ENCODE measurements at places on chromosomes 3 and 15.

GRCh38 chr3:155934230-155934629 lies 63.8 kb downstream of the GMPS start:
- no peak for DNase-seq

GRCh38 chr3:183189641-183190040 lies 27.1 kb upstream of the LAMP3 start:
- DNase-seq, result no peak

- DNase-seq, result no peak
Observed at GRCh38 chr3:48784426-48785120, 63.1 kb downstream of the PRKAR2A start.

DNA sequence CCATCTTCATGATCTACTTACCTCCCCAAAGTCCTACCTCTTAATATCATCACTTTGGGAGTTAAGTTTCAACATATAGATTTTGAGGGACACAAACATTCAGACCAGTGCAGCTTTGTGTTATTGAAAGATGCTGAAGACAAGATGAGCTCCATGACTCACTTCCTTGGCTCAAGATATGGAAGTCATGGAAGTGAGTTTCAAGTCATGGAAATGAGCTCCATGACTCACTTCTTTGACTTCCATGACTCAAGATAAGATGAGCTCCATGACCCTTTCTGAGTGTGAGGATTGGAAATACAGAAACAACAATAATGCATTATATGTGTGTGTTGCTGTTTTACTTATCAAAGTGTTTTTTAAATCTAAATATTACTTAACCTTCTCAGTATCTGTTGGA lies 170.2 kb upstream of the TPRG1 start:
- no peak for DNase-seq

DNA sequence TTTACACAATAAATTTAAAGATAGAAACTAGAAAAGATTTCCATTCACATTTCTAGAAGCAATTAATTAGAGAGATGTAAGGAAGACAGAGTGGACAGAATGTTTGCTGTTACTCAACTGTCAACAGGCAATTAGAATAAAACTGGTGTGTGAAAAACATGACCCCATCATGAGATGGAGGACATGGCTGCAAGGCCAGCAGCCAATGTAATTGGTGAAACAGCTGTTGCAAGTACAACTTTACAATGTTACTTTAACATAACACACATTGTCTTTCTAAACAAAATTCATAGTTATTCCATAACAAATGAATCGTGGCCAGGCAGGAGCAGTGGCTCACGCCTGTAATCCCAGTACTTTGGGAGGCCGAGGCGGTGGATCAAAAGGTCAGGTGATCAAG lies 28.6 kb upstream of the STAG1 start:
- DNase-seq, result no peak

- DNase-seq, result no peak
Observed at GRCh38 chr3:38643090-38643489, 6.4 kb downstream of the SCN5A start.

DNA sequence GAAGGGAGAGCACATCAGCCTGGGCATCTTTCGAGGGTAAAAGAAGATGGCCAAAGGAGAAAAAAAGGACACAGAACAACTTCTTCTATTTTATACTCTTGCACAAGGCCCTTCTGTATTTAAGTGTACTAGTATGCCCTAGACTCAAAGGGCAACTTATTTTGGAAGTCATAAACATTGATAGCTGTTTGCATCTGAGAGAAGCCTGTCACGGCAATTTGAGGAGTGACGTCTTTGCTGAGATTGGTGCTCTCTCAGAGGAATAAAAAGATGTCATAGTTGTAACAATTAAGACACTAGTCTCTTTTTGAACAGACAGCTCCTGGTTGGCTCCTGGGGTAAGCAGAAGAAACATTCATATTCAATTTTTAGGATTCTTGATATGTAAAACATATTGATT lies 260.4 kb upstream of the TTC14 start:
- DNase-seq, result no peak

- DNase-seq, result no peak
Observed at GRCh38 chr3:14768881-14769280, 49.9 kb upstream of the FGD5 start.

DNA sequence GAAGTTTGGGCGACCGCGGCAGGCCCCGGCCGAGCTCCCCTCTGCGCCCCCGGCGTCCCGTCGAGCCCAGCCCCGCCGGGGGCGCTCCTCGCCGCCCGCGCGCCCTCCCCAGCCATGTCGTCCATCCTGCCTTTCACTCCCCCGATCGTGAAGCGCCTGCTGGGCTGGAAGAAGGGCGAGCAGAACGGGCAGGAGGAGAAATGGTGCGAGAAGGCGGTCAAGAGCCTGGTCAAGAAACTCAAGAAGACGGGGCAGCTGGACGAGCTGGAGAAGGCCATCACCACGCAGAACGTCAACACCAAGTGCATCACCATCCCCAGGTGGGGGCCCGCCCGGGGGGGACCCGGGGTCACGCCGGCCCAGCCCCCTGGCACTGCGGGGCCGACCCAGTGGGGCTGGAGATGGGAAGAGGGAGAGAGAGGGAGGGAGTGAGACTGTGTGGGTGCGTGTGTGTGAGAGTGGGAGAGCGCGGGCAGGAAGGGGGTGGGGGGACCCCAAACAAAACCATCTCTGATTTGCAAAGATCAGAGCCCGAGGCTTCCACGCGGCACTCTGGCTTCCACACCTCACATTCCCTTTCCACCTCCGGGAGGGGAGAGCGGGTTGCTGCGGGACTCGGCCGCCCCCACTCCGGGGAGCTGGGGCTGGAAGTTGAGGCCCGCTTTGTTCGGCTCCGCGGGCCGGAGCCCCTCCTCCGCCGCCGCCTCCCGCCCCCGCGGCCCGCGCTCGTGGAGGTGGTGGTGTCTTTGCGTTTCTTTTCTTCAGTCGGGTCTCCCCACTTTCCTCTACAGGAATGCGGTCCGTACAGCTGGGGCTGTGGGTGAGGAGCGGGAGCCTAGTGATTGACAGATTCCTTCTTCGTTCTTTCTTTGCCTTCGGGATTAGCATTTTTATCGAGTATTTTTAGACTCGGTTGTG lies 898 bp downstream of the SMAD3 start:
- no peak for DNase-seq

- no peak for DNase-seq
Observed at GRCh38 chr3:26920646-26921478, 298.3 kb downstream of the LRRC3B start.

DNA sequence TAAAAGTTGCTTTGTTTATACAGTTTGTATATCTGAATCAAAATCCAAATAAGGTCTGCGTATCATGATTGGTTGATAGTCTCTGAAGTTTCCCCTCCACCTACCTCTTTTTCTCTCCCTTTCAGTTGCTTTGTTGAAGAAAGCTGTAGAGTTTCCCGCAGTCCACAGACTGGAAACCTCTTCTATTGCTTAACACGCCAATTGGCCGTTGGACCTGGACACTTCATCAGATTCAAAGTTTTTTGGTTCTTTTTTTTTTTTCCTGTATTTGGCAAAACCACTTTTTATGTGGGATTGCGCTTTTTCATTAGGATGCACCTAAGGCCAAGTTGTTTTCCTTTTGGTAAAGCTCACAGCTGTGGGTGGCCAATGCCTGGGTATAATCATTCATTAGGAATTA lies 14.5 kb upstream of the TM4SF1 start:
- DNase-seq, result no peak

DNA sequence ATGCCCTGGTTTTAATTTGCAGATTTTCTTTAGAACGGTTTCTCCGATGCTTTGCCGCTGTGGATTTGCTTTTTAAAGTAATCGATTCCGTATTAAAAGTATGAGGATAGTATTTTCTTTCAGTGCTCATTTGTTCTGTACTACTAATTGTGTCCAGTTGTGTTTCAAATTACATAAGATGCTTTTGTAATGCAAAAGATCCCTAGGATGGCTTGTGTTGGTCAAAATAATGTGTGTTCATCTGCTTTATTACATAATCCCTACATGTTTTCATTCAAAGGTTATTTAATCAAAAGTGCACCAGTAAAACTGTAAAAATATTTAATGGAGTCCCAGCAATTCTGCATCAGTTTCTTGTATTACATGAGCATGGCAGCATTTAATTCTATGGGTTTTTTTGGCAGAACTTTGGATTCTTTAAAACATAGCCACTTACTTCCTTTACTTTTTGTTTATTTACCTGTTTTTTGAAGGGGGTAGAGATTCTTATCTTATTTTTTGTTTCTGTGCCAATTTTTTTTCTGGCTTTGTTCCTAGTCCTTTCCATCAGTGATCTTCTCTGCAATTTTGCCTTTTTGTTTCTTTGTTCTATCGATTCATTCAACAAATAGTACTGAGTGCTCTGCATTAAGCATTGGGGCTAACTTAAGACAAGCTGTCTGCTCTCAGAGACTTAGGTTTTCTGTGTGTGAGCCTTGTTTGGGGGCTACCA lies 352.8 kb downstream of the LRTM1 start:
- DNase-seq, result no peak

DNA sequence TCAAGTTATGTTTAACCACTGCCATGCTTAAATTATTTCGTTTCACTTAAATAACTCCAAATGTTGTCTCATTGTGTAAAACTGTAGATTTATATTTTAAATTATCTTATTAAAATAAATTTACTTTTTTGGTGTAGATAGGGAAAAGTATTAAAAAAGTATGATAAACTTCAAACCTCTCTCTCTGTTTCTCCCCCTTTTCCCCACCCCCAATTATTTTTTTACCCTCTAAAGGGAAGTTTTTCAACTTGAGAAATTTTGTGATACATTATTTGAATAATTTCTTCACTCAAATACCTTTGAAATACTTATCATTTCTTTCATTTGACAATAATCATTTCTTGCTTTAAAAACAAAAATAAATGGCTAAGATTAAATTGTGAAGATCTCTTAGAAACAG lies 66.9 kb upstream of the EIF1B start:
- no peak for DNase-seq

- no peak for DNase-seq
Observed at GRCh38 chr3:34703053-34703452, 904.6 kb downstream of the PDCD6IP start.

- DNase-seq, result no peak
Observed at GRCh38 chr15:31150732-31151231, 49.3 kb upstream of the TRPM1 start.

DNA sequence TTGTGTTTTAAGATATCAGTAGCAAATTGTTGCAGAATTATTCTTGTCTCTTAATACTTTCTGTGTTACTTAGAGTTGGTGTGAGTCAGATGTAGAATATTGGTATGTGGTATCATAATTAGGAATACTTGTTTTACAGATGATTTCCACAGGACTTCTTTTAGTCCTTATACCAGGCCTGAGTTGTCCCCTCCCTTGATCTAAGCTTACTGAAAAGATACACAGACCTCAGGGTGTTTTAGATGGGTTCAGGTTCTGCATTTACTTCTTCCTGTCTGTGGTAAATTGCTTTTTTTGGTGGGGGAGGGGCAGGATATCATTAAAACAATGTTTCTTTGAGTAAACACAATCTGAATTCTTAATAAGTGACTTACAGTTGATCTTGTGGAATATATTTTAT lies 14.2 kb downstream of the DZIP3 start:
- DNase-seq, result no peak

DNA sequence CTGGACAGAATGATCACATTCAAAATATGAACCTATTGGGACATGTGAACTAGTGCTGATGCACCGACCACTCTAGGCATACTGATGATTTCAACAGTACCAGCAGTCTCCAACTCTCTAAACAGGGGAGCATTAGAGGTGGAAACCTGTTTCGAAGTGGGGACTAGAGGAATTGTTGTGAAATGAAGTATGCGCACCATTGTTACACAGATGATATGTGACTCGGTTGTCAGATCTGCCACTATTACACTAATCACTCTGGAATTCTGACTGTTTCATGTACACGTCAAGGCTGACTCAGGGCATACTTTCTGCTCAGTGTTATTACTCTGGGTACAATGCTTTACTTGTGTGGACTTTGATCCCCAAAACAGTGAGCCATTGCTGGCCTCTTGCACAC lies 198.2 kb upstream of the UBE2E2 start:
- no peak for DNase-seq

DNA sequence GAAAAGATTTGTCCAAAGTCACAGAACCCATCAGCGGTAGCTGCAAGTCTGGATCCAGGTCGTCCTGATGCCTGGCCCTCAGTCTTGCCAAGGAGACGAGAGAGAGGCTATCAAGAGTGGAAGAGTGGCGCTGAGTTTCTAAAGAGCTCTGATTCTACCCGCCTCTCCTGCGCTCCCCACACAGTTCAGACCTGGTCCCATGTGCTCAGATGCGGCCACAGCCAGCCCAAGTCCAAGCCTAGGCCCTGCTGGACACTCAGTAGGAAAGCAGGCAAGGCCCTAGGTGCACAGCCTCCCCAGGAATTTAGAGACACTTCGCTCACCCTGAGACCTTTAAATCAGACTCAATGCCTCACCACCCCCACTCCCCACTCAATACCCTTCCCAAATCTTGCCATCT lies 32.4 kb downstream of the CCDC12 start:
- no peak for DNase-seq

DNA sequence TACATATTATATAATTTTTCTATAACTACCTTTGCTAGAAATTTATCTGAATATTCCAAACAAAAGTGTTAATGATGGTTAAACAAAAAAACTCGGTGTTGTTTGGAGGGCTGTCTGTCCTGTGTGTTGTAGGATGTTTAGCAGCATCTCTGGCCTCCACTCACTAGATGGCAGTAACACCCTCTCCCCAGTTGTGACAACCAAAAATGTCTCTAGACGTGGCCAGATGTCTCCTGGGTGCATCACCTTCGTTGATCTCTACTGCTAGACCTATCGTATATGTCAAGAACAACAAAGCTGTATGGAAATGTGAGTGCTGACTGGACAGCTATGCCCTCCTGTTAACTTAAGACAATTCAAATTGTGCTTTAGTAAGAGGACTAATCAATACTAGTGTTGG lies 14.1 kb downstream of the ANKRD34C start:
- peak; percentile 43 for DNase-seq

- no peak for DNase-seq
Observed at GRCh38 chr3:157145606-157146322, 14.2 kb downstream of the CCNL1 start.

DNA sequence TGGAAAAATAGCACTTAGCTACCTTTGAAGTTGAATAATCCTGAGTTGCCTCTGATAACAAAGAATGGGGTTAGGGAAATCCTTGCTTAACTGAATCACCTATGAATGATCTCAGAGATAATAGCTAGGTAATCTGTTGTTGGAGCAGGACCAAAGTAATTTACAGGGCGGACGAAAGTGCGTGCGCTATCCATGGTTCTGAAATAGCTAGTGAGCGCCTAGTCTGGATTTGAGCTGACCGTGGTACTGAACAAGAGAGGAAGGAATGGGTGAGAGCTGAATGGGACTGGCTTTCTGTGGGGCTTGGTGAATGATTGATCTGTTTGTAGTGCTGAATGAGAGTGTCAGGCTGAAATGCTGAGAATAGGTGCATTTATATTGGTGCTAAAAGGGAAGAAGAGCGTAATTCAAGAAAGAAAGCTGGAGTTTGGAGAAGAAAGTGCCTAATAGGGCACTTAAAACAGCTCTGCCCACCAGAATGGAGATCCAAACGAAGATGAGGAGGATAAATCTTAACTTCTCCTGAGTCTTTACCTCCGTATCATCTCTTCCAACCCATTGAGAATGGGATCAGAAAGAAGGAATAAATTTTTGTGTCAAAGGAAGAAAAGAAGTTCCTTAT lies 10.1 kb downstream of the SCN10A start:
- DNase-seq, result no peak

Measured in NCI-H524 (cell line).